Activated CD4-positive, alpha-beta T cell treated with anti-CD3 and anti-CD28 coated beads, Interleukin-2, amount 10 ng/mL, durations not matched to agents 24 days and 14 days (primary cell): ENCODE measurements at places on chromosomes 6 and 20. TPM values are rescaled to one million over a fixed set of nuclear protein-coding genes. Genes with fewer than 3 reads are reported as not detected.

The ADGRB3 gene
- total RNA-seq = not detected in 2 replicates

GRCh38 chr6:9537381-9537780, 877.5 kb downstream of the TFAP2A start:
- DNase-seq = no peak
- H3K4me1 ChIP-seq = no peaks in the 10 kb centered on the region
- H3K27me3 ChIP-seq = no peaks in the 10 kb centered on the region
- no peak overlapping the region for H3K4me3 ChIP-seq

The MEI4 gene
- total RNA-seq = not detected in 2 replicates

DNA sequence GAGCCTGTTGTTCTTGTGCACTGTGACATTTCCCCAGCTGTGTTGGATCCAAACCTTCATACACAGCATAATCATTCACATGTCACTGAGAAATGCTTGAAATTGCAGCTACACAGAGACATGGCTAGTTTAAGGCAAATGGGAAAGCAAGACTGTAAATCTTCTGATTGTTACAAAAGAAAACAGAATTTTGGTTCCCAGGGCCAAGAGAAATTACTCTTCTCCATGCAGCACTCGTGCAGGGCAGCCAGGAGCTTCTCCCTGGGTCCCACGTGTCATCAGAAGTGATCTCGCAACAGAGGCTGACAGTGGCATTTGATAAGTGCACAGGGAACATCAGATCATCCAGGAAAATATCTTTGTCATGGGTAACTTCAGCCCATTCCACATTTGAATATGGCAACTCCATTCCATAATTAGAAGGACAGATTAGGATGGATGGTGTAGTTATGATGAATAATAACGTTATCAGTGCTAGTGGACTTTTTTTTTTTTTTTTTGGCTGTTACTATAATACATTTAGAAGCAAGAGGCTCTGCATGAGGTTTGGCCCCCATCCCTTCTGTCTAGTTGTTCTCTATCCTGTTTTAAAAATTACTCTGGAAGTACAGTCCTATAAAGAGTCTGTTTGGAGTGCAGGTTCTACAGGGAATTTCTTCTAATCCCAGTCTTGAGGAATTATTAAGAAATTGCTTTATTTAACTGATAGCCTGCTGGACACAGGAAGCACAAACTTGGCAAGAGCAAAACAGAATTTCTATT, 571.0 kb upstream of the NOX3 start:
- no peaks in the 10 kb centered on the region for H3K4me1 ChIP-seq
- H3K27ac ChIP-seq = no peak overlapping the region
- no peaks in the 10 kb centered on the region for H3K27me3 ChIP-seq

The PTPRK gene
- 3.6 and 5.4 TPM in 2 replicates for total RNA-seq

DNA sequence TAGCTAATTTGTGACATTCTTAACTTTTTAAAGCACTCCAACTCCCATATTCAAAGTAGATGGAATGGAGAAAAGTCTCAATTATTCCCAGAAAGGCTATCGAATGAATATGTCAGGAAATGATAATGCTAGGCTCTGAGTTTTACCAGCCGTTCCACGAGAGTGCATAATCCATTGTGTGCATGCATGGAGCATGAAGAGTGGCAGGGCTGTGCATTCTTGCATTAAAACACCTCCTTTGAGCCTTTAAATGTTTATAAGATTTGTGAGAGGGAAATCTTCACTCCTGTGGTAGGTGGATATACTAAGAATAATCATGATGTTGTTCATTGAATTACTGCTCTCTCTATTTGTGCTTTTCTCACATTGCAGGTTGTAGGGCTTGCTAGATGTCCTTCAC, 178.3 kb downstream of the CARMIL1 start:
- H3K4me3 ChIP-seq = no peak overlapping the region
- no peaks in the 10 kb centered on the region for H3K36me3 ChIP-seq
- no peaks in the 10 kb centered on the region for H3K4me1 ChIP-seq
- no peak for DNase-seq
- no peaks in the 10 kb centered on the region for H3K27me3 ChIP-seq
- no peak overlapping the region for H3K27ac ChIP-seq

- H3K36me3 ChIP-seq = no peaks in the 10 kb centered on the region
- no peaks in the 10 kb centered on the region for H3K27me3 ChIP-seq
Observed at GRCh38 chr20:10911298-10911697, 237.5 kb upstream of the JAG1 start.
